ENCODE measurements at places on chromosomes 3 and 15. TPM values are rescaled to one million over a fixed set of nuclear protein-coding genes. Genes with fewer than 3 reads are reported as not detected.

DNA sequence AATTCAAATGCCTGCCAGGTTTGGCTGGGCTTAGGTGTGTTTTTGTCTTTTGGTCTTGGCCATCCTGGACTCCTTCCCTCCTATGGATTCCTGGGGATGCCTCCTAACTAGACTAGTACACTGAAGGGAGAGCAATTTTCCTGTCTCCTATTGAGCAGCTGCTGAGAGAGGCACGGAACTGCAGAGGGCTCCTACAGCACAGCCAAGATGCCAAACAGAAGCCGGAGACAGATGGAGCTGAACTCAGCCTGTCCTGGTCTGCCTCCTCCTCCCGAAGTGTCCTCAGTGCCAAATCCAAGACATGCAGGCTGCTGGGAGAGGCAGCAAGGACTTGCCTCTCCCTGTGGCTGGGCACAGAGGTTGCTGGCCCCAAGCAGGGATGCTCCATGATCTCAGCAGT lies 256.6 kb upstream of the PROK2 start:
- H3K27me3 ChIP-seq: peaks cover 17% of the 10 kb centered on the region
- no peak overlapping the region for H3K27ac ChIP-seq
- H3K4me3 ChIP-seq: no peak overlapping the region
- no peaks in the 10 kb centered on the region for H3K36me3 ChIP-seq
- H3K4me1 ChIP-seq: no peaks in the 10 kb centered on the region

GRCh38 chr15:101136381-101137268 lies 115.2 kb downstream of the CHSY1 start:
- H3K36me3 ChIP-seq: no peaks in the 10 kb centered on the region
- no peak for DNase-seq
- no peak overlapping the region for H3K4me3 ChIP-seq
- no peak overlapping the region for H3K27ac ChIP-seq
- no peaks in the 10 kb centered on the region for H3K27me3 ChIP-seq

- peak; percentile 63 for DNase-seq
- peak overlapping the region; percentile 6 for H3K27ac ChIP-seq
- no peaks in the 10 kb centered on the region for H3K27me3 ChIP-seq
- no peak overlapping the region for H3K4me3 ChIP-seq
- peaks cover 9% of the 10 kb centered on the region for H3K36me3 ChIP-seq
These were observed 72.7 kb downstream of the DZIP3 start for GRCh38 chr3:108662142-108662738.

DNA sequence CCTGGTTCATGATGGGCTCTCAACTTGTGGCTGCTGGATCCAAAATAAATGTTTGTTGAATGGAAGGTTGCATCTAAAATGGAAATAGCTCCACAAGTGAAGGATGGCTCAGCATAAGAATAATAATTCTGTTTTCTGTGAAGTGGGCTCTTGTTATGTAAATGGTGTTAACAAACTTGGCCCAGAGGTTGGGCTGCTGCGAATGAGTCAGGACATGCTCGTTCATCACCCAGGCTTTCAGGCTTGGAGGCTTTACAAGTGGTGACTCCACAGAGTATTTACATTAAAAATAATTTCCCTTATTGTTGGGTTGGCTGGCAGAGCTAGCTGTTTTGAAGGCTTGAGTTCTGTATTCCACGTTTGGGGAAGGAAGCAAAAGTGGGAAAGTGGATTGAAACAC lies 60.5 kb downstream of the ITGB5 start:
- no peaks in the 10 kb centered on the region for H3K36me3 ChIP-seq
- H3K27ac ChIP-seq: no peak overlapping the region
- no peak overlapping the region for H3K4me3 ChIP-seq
- H3K27me3 ChIP-seq: peaks cover 7% of the 10 kb centered on the region
- H3K4me1 ChIP-seq: no peaks in the 10 kb centered on the region

GRCh38 chr3:34237946-34238345 lies 439.5 kb downstream of the PDCD6IP start:
- H3K4me3 ChIP-seq: no peak overlapping the region
- no peaks in the 10 kb centered on the region for H3K27me3 ChIP-seq
- DNase-seq: no peak
- no peaks in the 10 kb centered on the region for H3K4me1 ChIP-seq
- H3K27ac ChIP-seq: no peak overlapping the region
- no peaks in the 10 kb centered on the region for H3K36me3 ChIP-seq

DNA sequence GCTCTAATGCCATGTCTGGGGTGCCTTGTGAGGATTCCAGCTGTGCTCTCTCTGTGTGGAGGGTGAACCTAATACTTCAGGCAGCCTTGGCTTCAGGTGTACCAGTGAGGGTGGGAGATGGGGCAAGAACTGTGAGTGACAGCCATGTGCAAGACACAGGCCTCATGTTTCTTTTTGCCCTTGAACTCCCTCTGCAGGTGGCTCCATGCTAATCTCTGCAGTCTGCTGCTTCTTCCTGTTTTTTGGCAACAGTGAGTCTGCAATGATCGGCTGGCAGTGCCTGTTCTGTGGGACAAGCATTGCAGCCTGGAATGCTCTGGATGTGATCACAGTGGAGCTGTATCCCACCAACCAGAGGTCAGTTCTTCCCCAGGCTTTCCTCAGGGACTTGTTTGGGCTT lies 189.3 kb downstream of the SV2B start:
- H3K27ac ChIP-seq: no peak overlapping the region
- no peaks in the 10 kb centered on the region for H3K36me3 ChIP-seq
- no peak overlapping the region for H3K4me3 ChIP-seq
- peaks cover 3% of the 10 kb centered on the region for H3K4me1 ChIP-seq

RFTN1 gene
- total RNA-seq: 101 TPM

- H3K4me1 ChIP-seq: no peaks in the 10 kb centered on the region
- no peak for DNase-seq
- H3K36me3 ChIP-seq: no peaks in the 10 kb centered on the region
- no peak overlapping the region for H3K27ac ChIP-seq
- peaks cover 2% of the 10 kb centered on the region for H3K27me3 ChIP-seq
These were observed 325.8 kb upstream of the CTNNB1 start for GRCh38 chr3:40873476-40873875.

HRH1 gene
- 1.4 TPM for total RNA-seq

DNA sequence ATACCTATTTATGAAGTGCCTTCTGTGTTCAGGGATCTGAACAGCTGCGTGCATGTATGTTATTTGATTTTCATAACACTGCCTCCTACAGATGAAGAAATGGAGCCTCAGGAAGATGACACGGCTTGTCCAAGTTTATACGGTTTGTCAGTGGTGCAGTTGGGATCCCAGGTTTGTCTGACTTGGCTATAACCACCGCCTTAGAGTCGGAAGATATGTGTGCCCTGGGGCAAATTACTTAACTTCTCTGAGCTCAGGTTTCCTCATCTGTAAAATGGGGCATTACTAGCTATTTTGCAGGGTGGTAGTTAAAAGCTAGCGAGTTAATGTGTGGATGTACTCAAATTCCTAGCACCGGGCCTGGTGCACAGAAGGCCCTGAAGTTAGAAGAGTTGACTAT lies 54.1 kb upstream of the ANP32A start:
- H3K36me3 ChIP-seq: no peaks in the 10 kb centered on the region
- H3K4me3 ChIP-seq: no peak overlapping the region
- H3K27ac ChIP-seq: no peak overlapping the region
- DNase-seq: no peak
- H3K4me1 ChIP-seq: peaks cover 3% of the 10 kb centered on the region
- peaks cover 20% of the 10 kb centered on the region for H3K27me3 ChIP-seq

DNA sequence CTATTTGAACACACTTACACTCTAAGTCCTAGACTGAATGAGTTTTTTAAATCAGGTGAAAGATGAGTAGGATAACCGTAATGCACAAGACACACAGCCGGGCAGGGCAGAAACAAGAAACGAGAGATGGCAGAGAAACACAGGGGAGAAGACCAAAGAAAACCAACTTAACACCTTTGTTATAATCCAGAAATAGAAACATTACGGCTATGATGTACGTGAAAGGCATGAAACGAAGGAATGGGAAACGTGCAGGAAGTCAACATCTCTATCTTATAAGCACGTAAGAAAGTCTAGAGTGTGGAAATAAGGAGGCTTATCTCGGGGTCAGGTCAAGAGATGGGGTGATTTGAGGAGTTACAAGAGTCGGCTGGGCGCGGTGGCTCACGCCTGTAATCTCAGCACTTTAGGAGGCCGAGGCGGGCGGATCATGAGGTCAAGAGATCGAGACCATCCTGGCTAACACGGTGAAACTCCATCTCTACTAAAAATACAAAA lies 1.9 kb upstream of the TNFSF10 start:
- no peak overlapping the region for H3K4me3 ChIP-seq
- peak overlapping the region; percentile 2 for H3K27ac ChIP-seq
- no peaks in the 10 kb centered on the region for H3K27me3 ChIP-seq

LRRC31 gene
- total RNA-seq: not detected

MYRIP gene
- total RNA-seq: not detected

- no peaks in the 10 kb centered on the region for H3K4me1 ChIP-seq
- no peak for DNase-seq
- H3K27ac ChIP-seq: no peak overlapping the region
These were observed 12.7 kb downstream of the SEMA3G start for GRCh38 chr3:52432225-52432624.

GRCh38 chr3:124119056-124119716 lies 127.3 kb upstream of the ROPN1 start:
- no peak overlapping the region for H3K27ac ChIP-seq
- H3K36me3 ChIP-seq: no peaks in the 10 kb centered on the region
- peaks cover 16% of the 10 kb centered on the region for H3K27me3 ChIP-seq

IFT122 gene
- total RNA-seq: 22.6 TPM

DNA sequence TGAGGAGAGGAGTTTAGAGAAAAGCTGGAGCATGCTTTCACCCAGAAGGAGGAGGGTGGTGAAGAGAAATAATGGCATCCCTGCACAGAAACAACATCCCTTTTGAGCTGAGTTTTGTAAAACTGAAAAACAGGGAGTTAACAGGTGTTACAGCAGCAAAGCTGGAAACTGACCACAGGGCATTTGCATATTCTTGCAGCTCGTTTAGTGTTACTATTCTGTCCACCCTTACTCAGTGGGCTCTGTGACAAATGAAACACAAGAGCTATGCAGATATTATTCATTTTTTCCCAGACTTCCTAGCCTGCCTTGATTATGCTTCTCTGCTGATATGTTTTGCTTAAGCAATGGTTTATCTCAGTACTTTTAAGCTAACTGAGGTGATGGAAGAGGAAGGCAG lies 272.0 kb downstream of the NEK10 start:
- no peaks in the 10 kb centered on the region for H3K4me1 ChIP-seq
- H3K27ac ChIP-seq: no peak overlapping the region
- no peak for DNase-seq
